Muscle of leg (tissue), 16 donors: ENCODE measurements at places on chromosomes 3 and 15. TPM values are rescaled to one million over a fixed set of nuclear protein-coding genes. Genes with fewer than 3 reads are reported as not detected.
A peak's percentile ranks its signal among the peaks of the same experiment; 100 is the strongest.

DNA sequence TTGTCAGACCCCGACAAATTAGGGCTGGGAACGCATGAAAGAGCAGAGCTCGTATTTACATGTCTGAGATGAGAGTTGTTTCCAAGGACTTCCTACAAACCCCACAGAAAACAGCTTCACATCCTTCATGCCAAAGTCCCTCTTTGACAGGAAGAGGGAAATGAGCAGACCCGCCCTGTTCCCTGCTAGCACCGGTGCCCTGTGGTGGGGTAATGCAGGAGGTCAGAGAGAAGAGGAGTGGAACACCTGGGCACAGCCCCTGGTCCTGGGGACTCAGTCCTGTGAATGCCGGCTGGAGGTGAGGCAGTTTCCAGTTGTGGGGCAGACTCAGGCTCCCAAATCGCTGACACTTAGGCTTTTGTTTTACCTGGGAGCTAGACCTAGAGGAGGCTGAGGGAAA lies 4.0 kb downstream of the PLA2G4D start:
- H3K27me3 ChIP-seq: no peaks in the 10 kb centered on the region
- H3K27ac ChIP-seq: no peak overlapping the region
- peaks cover 21% of the 10 kb centered on the region for H3K4me1 ChIP-seq
- H3K4me3 ChIP-seq: no peak overlapping the region
- no peaks in the 10 kb centered on the region for H3K36me3 ChIP-seq

ALG1L2 gene
- 0.40 TPM for total RNA-seq

- H3K27ac ChIP-seq: peak overlapping the region; percentile 98
- no peaks in the 10 kb centered on the region for H3K36me3 ChIP-seq
- H3K27me3 ChIP-seq: no peaks in the 10 kb centered on the region
- DNase-seq: peak; percentile 80
- peaks cover 9% of the 10 kb centered on the region for H3K4me1 ChIP-seq
- peak overlapping the region; percentile 93 for H3K4me3 ChIP-seq
Measured at GRCh38 chr3:169764312-169764881, 463 bp downstream of the TERC start.

- no peak overlapping the region for H3K4me3 ChIP-seq
- peak overlapping the region; percentile 89 for H3K27ac ChIP-seq
- H3K27me3 ChIP-seq: no peaks in the 10 kb centered on the region
- peaks cover 40% of the 10 kb centered on the region for H3K4me1 ChIP-seq
Measured at GRCh38 chr3:125128861-125129501, 73.2 kb upstream of the HEG1 start.

- H3K27ac ChIP-seq: no peak overlapping the region
- DNase-seq: peak; percentile 57
Measured at GRCh38 chr3:32484436-32484835, 18.2 kb downstream of the CMTM6 start.

THRB gene
- total RNA-seq: 3.1 TPM

CCR9 gene
- total RNA-seq: 0.09 TPM

DNA sequence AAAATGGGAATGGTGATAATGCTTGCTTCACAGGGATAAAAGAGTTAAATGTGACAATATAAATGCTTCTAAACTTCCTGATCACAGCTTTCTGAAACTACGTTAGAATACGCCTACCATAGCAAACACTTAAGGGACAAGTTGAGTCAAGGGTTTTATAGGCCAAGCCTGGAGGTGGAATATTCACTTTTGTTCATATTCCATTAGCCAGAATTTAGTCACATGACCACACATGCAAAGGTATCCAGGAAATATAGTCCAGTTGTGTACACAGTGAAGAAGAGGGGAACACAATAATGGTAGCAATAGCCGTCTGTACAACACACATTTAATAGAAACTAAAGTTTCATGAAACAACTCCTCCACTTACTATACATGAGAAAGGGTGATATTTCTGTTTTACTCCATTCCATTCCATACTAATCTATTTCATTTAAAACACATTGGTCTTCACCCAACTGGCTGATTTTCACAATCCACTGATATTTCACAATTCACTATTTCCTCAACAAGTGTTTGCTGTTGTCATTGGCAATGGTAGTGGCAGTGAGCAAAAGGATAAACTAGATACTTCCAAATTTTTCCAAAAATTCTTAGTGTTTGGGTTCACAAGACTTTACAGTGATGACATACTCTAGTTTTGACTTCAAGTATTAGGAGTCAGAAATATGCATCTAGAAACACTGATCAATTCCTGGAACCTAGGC lies 270.9 kb downstream of the ERC2 start:
- DNase-seq: peak; percentile 66
- no peak overlapping the region for H3K27ac ChIP-seq
- no peaks in the 10 kb centered on the region for H3K4me1 ChIP-seq
- H3K4me3 ChIP-seq: no peak overlapping the region
- H3K27me3 ChIP-seq: peaks cover 5% of the 10 kb centered on the region
- H3K36me3 ChIP-seq: no peaks in the 10 kb centered on the region

XCR1 gene
- total RNA-seq: 0.18 TPM

DNA sequence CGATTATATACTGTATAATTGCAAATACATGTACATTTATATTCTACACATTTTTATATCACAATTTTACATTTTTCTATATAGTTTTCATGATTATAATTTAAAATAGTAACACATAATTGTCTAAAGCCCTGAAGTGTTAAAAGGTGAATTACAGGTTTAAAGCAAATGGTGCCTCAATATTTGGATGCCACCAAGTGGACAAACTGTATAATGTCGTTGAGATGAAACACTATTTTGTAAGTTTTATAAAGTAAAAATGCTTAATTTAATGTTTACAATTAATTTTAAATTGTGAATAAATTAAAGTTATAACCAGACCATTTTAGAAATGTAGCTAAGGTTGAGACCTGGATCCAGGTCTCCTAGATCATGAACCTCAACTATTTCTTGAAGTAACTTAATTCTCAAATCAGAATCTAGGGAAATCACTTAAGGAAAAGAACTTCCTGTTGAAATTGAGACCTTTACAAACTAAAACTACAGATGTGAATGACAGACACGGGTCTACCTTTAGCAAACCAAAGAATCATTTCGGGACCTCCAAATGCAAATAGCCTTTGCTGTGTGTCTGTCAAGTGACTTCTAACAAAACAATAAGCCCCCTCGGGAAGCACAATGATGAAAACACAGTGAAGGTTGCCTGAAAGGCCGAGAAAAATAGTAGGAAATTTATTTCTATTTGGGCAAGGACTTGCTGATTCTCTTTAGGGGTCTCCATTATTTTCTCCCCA lies 37.8 kb downstream of the EHHADH start:
- H3K27ac ChIP-seq: peak overlapping the region; percentile 16
- no peaks in the 10 kb centered on the region for H3K36me3 ChIP-seq
- no peaks in the 10 kb centered on the region for H3K27me3 ChIP-seq
- H3K4me3 ChIP-seq: no peak overlapping the region
- no peak for DNase-seq
- H3K4me1 ChIP-seq: no peaks in the 10 kb centered on the region

- no peaks in the 10 kb centered on the region for H3K27me3 ChIP-seq
- no peak for DNase-seq
- no peak overlapping the region for H3K4me3 ChIP-seq
- no peak overlapping the region for H3K27ac ChIP-seq
Measured at GRCh38 chr15:44450172-44450571, 22.7 kb downstream of the CTDSPL2 start.

DNA sequence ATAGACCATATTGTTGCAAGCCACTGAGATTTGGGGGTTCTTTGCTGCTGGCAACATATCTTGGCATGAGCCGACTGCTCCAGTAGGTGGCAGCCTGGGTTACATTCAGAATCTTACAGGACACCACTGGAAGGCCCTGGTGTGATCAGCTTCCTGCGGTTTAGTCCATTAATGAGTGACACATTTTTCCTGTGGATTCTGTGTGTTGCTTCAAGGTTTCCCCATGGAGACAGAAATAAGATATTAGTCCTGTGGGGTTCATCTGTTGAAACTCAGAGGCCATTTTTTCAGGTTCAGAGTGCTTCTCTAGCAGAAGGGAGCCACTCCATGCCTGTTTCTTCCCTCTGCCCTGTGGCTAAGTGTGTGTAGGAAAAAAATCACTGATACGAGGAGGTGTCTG lies 116.2 kb downstream of the MFSD1 start:
- no peak for DNase-seq
- H3K4me3 ChIP-seq: no peak overlapping the region
- no peaks in the 10 kb centered on the region for H3K36me3 ChIP-seq
- no peaks in the 10 kb centered on the region for H3K4me1 ChIP-seq
- H3K27me3 ChIP-seq: no peaks in the 10 kb centered on the region

DNA sequence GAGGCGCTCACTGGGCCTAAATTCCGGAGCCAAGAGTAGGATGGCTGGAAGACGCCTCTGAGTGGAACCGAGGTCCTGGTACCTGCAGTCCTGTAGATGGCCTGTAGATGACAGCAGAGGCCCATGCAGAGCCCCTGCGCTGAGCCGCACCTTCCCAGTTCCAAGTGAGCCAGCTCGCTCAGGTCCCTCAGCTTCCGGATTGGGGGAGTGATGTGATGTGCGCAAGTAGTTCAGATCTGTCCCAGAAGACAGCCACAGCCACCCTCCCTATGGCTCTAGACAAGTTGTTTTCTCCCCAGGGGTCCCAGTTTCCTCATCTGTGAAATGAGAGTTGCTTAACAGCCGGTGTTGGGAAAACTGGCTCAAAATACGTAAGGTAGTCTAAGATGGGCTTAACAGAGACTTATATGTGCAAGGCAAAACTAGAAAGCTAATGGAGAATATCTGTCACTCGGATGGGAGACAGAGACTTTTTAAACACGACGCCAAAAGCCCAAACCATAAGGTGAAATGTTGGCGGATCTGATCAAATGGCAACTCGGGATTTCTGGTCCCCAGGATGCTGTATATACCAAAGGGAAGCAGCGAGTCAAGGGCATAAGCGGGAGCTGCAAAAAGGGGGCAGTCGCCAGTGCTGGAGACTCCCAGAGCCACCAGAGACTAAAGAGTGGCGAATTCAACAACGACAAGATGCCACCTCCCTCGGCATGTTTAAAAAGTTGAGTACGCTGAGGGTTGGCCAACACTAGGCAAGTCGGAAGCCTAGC lies 765 bp upstream of the MAPKAPK3 start:
- no peaks in the 10 kb centered on the region for H3K27me3 ChIP-seq
- H3K36me3 ChIP-seq: peaks cover 4% of the 10 kb centered on the region
- peaks cover 38% of the 10 kb centered on the region for H3K4me1 ChIP-seq
- DNase-seq: peak; percentile 90

GRCh38 chr3:111735912-111736311 lies 123.2 kb upstream of the PHLDB2 start:
- H3K4me1 ChIP-seq: peaks cover 10% of the 10 kb centered on the region
- no peak overlapping the region for H3K27ac ChIP-seq
- H3K27me3 ChIP-seq: no peaks in the 10 kb centered on the region
- no peak overlapping the region for H3K4me3 ChIP-seq

DNA sequence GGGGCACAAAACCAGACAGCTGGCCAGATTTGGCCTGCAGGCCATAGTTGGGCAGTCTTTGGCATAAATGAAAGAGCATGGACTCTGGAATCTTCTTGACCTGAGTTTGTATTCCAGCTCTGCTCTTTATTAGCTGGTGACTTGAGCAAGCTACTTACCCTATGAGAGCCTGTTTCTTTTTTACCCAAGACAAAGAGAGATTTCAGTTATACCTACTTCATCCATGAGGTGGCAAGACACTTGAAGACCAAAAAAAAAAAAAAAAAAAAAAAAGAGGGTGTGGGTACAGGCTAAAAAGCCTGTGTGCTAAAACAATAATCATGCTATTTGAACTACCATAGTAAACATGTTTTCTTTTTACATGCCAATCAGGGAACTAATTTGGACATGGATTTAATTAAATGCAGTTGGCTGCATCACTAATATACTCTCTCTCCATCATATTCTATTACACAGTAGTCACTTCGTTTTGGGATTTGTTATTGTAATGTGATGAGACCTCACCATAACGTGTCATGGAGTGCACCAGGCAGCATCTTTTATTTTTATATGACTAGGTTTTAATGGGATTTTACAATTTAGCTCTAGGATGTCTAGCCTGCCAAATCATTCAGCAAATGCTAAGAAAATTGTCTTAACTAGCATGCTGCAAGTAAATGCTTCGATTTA lies 109.2 kb upstream of the FHIT start:
- H3K36me3 ChIP-seq: no peaks in the 10 kb centered on the region
- peaks cover 5% of the 10 kb centered on the region for H3K4me1 ChIP-seq
- no peak overlapping the region for H3K4me3 ChIP-seq
- peak; percentile 33 for DNase-seq

- DNase-seq: no peak
- H3K27me3 ChIP-seq: no peaks in the 10 kb centered on the region
Measured at GRCh38 chr15:34370129-34370528, 3.1 kb upstream of the LPCAT4 start.

DNA sequence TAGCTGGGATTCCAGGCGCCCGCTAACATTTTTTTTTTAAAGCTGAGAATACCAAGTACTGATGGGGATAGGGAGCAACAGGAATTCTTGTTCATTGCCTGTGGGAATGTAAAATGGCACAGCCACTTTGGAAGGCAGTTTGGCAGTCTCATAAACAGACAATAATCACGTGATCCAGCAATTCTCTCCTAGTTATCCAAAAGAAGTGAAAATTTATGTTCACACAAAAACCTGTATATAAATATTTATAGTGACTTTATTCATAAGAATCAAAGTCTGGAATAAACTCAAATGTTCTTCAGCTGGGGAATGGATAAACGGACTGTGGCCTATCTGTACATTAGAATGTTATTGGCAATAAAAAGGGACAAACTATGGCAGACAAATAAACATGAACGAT lies 72.5 kb upstream of the NEO1 start:
- H3K27ac ChIP-seq: no peak overlapping the region
- no peak overlapping the region for H3K4me3 ChIP-seq
- no peak for DNase-seq
- no peaks in the 10 kb centered on the region for H3K4me1 ChIP-seq

- H3K27me3 ChIP-seq: no peaks in the 10 kb centered on the region
- H3K36me3 ChIP-seq: peaks cover 5% of the 10 kb centered on the region
- DNase-seq: peak; percentile 86
Measured at GRCh38 chr15:77506311-77507142, 85.8 kb downstream of the HMG20A start.

MAP6D1 gene
- total RNA-seq: 31.3 TPM

DNA sequence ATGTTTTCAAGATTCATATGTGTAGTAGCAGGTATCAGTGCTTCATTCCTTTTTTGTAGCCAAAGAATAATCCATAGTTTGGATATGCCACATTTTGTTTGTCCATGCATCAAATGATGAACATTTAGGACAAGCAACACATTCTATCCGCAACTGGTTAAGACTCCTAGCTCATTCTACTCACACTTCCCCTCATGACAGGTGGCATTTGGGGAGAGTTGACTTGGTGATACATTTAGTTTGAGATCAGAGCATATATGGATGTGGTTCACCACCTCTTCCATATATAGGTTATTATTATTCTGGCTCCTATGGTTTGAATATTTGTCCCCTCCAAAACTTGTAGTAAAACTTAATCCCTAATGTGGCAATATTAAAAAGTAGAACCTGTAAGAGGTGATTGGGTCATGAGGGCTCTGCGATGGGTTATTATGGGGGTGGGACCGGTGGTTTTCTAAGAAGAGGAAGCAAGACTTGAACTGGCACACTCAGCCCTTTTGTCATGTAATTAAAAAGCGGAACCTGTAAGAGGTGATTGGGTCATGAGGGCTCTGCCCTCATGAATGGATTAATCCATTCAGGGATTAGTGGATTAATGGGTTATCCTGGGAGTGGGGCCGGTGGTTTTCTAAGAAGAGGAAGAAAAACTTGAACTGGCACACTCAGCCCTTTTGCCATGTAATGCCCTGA lies 75.3 kb upstream of the HRH1 start:
- H3K27me3 ChIP-seq: peaks cover 5% of the 10 kb centered on the region
- DNase-seq: no peak
- no peak overlapping the region for H3K4me3 ChIP-seq
- H3K36me3 ChIP-seq: no peaks in the 10 kb centered on the region

LMAN1L gene
- total RNA-seq: 0.04 TPM
